ENCODE measurements at places on chromosomes 11 and 22.

DNA sequence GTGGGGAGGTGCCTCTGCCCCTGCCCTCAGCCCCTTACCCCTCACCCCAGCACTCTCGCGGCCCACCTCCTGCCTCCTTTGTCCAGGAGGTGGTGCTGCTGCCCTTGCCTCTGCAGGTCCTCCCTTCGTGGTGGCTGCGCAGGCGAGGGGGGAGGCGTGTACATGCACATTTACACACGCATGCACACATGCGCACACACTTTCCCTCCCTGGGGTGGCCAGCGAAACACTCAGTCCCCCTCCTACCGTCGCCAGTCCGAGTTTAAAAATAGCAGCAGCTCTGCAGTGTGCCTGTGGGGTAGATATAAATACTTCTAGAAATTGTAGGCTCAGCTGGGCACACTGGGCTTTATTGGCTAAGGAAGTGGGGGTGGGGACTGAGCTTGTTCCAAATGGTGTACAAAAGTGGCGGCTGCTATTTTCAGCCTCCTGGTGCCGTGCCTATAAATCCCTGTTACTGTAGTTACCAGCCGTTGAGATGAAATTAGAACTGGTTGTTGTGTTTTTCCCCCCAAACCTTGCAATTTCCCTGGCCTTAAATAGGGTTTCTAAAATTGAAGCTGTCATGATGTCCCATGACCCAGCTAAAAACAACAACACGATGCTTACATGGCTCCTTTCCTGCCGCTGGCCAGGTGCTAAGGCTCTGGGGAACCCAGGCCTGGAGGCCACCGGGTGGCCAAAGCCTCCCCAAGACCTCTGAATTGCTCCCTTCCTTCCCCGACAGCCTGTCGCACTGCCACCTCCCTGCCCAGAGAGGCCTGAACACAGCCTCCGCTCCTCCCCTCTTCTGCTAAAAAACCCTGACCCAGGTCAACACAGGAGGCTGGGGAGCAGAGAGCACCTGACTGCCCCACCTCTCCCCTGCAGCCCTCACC, 12.4 kb downstream of the PICK1 start:
- no peak for DNase-seq

DNA sequence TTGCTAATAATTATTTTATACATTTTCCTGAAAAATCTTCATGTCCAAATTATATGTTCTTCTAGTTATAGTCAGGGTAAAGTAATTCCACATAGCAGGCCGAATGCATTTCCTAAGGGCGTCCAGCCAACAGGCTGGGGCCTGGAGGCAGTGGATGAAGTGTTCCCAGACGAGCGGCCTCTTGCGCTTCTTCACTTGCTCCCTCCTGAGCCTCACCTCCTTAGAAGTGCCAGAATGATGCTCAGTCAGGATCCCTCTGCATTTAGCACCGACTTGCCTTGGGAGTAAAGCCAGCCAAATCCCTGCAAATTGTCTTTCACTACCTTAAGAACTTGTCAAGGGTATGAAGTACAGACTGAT, 1.5 kb downstream of the OLFML1 start:
- DNase-seq = no peak

GRCh38 chr11:35367491-35367890, 51.9 kb downstream of the SLC1A2 start:
- no peak for DNase-seq

- no peak for DNase-seq
Observed at GRCh38 chr11:118913411-118914125, 12.2 kb downstream of the BCL9L start.

DNA sequence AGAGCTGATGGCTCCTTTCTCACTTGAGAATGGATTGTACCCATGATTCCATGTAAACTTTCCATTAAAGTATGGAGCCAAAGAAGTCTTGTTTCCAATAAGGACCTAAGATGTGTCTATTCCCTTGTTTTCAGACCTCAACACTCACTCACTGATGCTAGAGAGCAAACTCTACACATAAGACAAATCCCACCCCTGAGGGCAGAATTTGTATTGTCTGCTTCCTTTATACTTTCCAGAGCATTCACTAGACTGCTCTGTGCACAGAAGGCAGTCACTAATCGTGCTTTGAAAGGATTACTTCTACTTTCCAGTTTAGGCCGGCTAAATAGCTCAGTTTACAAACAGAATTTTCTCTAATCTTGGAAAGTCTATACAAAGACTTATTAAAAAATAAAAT, 6.4 kb downstream of the ANKRD49 start:
- no peak for DNase-seq

DNA sequence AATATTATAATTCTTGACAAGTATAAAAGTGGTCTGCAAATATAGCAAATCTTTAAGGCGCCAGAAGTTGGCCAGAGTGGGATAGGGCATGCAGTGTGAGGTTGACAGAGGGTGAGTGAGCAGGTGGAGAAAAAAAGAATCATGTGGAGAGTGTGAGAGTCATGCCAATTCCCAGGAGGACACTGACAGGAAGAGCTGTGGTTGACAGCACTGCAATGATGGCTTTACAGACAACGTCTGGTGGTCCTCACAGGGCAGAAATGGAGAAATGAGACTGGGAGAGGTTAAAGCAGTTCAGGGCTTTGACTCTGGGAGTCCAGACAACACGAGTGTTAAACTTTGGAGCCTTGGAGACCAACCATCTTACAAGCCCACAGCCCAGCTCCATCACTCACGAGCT, 34.9 kb downstream of the SERPIND1 start:
- no peak for DNase-seq

DNA sequence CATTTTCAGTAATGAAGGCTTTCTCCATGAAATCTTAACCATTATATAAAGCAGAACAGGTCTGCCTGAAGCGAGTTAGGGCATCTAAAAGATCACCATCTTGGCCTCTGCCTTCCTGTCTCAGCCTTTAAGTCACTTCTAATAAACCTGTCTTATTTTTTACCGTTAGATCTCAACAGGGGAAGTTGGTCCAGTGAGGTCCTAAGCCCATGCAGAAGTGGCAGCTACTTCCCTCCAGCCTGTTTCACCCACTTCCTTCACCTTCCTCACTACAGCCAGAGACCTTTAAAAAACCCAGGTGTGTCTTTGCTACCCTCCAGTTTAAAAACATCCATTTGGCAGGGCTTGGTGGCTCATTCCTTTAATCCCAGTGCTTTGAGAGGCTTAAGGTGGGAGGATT, 14.1 kb upstream of the LIPT2 start:
- DNase-seq = no peak

DNA sequence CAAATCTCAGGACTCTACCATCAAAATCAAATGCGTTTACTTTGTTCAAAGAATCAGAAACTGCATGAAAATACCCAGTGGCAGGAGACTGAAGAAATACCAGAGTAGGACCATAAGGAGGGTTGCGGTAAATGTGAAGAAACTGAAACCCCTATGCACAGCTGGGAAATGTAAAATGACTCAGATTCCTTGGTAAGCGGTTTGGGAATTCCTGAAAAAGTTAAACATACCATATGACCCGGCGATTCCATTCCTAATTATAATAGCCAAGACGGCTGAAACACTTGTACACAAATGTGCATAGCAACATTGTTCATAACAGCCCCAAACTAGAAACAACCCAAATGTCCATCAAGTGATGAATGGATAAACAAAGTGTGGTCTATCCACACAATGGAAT, 114.1 kb upstream of the GRAMD1B start:
- DNase-seq = no peak

DNA sequence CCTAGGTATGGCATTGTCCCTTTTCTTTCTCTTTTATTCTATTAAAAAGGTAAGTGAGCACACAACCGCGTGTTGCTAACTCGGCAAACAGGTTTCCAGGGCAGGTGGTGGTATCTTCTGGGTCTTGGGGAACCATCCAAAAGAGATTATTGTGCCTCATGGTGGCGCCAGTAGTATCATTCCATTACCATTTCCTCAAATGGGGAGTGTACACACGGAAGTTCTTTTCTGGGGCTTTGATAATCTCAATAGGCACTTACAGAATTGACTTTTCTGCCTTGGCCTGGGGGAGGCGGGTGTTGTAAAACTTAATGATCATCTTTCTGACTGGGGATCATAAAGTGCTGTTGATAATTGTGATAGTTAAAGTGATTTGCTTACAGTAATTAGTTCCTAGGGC, 234.1 kb downstream of the KIRREL3 start:
- DNase-seq = no peak

Measured in T1000 (cell line).